ENCODE measurements at places on chromosomes 1 and 21.

DNA sequence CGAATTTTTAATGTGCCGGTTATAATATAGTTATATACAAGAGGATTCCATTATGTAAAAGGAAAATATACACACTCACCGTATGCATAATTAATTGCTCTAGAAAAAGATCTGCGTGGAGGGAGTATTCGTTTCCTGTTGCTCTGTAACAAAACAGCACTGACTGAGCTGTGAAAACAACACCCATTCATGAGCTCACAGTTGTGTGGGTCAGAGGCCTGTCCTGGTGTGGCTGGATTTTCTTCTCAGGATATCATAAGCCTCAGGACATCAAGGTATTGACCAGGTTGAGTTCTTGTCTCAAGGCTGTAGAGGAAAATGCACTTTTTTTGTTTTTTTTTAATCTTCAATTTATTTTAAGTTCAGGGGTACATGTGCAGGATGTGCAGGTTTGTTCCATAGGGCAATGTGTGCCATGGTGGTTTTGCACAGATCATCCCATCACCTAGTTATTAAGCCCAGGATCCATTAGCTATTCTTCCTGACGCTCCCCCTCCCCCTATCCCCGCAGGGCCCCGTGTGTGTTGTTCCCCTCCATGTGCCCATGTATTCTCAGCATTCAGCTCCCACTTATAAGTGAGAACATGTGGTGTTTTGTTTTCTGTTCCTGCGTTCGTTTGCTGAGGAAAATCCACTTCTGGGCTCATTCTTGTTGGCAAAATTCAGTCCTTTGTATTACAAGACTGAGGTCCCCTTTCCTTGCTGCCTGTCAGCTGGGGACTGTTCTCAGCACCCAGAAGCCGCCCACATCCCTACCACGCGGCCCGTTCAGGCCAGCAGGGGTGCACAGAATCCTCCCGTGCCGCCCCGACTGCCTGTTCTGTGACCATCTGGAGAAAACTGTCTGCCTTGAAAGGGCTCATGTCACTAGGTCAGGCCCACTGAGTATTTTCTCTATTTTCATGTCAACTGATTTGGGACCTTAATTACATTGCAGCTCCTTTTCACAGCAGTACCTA, 87.4 kb upstream of the ERRFI1 start:
- DNase-seq = peak; percentile 22

DNA sequence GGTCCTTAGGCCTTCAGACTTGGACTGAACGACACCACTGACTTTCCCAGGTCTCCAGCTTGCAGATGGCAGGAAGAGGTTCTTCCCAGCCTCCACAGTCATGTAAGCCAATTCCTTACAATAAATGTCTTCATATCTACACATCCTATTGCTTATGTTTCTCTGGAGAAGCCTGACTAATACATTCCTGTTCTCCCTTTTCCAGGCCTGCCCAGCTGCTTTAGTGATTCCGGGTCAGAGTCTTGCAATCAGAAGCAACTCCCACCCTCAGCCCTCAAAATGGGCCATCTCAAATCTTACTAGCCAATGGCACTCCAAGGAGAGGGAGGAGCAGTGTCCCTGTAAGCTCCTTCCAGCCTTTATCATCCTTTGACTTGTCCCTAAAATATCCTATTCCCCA, 16.4 kb upstream of the CPT2 start:
- no peak for DNase-seq

- no peak for DNase-seq
Observed at GRCh38 chr1:247862756-247863155, 5.8 kb downstream of the TRIM58 start.

GRCh38 chr1:53195246-53196016, 1.2 kb upstream of the CPT2 start:
- no peak for DNase-seq

GRCh38 chr1:227356620-227357146, 38.4 kb upstream of the CDC42BPA start:
- peak; percentile 1 for DNase-seq

- no peak for DNase-seq
Observed at GRCh38 chr1:167465743-167466142, 52.6 kb downstream of the CD247 start.

DNA sequence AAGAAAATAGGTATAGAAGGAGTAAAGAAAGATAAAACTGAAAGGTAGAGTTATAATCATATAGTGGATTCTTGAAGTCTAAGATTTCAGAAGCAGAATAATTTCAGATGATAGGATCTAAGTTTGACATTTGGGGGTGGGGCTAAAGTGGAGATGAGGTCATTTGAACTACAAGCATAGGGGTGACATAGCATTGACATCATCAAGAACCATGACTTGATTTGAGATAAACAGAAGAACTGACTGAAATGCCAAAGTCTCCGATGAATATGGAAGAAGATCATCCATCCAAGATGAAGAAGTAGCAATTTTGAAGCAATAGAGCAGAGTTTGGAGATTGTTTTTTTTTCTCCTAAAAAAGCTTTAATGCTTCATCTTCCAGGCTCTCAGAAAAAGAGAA, 122.3 kb downstream of the MACF1 start:
- DNase-seq = no peak

- DNase-seq = no peak
Observed at GRCh38 chr1:38926091-38926490, 15.5 kb downstream of the RHBDL2 start.

- no peak for DNase-seq
Observed at GRCh38 chr21:35225573-35225972, 176.5 kb upstream of the RUNX1 start.

DNA sequence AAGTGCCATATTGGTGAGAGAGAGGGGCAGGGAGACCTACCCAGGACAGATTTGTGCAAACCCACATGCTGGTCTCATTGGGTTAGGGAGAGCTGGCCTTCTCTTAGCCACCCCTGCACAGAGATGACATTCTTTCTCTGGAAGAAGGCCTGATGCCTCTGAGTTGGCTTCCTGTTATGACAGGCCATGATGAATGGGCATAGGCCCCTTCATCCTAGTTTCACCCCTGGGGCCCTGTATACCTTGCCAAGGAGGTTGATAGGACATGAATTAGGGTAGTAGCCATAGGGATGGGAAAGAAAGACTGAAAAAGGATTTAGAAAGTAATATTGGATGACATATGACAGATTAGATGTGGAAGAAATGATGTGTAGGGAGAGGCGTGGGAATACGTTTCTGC, 46.6 kb downstream of the TENT5C start:
- no peak for DNase-seq

- DNase-seq = no peak
Observed at GRCh38 chr1:220045356-220046051, 801 bp downstream of the EPRS1 start.

DNA sequence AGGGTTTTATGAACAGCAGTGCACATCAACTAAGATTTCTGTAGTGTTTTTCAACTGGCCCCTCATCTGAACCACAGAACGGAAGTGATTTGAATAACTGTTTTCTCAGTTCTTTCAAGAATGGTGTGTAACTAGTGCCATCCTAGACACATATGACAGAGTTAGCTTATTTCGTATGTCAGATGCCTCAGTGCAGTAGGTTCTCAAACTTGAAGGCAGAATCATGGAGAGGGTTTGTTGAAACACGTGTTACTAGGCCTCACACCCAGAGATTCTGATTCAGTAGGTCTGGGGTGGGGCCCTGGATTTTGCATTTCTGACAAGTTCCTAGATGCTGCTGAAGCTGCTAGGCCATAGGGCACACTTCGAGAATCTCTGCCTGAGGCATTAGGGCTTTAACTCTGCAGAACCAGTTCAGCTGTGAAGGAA, 49.0 kb downstream of the SCCPDH start:
- no peak for DNase-seq

DNA sequence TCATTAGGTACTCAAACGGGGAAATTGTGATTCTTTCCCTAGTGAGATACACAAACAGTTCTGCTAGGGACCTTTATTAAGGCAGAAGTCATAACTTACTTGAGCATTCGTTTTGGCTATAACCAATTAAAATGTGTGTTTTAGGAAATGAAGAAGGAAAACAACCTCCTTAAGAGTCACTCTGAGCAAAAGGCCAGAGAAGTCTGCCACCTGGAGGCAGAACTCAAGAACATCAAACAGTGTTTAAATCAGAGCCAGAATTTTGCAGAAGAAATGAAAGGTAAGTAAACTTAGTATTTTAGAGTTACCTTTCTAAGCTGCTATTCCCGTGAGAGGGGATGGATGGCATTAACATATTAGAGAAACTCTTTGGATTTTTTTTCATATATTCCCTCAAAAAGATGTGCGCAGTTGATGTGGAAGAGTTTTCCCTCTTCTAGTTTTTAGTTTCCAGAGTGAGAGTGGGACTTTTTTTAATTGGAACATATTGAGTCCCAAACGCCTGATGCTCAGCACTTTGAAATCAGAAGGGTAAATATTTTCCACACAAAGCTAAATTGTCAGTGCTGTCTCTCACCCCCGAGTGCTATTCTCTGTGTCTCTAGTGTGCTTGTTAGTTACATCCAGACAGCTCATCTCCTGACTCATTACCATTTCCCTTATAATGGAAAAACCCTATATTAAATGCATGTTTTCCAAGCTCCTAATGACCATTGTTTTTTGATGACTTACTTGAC, 34.9 kb downstream of the CENPF start:
- peak; percentile 86 for DNase-seq

DNA sequence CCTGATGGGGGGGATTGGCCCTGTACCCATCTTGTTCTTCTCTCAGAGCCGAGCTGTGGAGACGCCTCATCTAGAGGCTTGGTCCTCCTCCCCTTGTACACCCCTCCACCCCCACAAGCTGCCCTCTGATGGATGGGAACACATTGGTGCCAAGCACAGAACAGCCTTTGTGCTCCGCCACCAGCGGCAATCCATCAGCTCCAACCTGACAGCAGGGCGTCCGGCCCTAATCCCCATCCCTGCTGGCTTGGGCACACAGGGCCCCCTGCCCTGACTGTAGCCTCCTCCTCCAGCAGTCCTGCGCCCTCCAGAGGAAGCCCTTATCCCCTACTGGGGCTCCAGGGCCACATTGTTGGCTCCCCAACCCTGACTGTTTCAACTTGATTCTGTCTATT, 3.8 kb upstream of the MYOG start:
- DNase-seq = peak; percentile 32

GRCh38 chr1:147099192-147099591, 73.1 kb downstream of the PRKAB2 start:
- no peak for DNase-seq

DNA sequence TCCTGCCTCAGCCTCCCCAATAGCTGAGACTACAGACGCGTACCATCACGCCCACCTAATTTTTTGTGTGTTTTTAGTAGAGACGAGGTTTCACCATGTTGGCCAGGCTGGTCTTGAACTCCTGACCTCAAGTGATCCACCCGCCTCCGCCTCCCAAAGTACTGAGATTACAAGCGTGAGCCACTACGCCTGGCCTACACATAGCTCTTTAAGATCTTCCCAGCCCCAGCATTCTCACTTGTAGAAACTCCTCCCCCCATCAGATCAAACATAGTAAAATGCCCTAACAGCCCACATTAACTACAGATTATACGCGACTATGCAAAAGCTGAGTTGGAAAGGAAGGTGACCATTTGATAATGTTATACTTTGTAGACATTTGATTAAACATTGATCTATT, 634.8 kb downstream of the MATN1 start:
- DNase-seq = no peak

DNA sequence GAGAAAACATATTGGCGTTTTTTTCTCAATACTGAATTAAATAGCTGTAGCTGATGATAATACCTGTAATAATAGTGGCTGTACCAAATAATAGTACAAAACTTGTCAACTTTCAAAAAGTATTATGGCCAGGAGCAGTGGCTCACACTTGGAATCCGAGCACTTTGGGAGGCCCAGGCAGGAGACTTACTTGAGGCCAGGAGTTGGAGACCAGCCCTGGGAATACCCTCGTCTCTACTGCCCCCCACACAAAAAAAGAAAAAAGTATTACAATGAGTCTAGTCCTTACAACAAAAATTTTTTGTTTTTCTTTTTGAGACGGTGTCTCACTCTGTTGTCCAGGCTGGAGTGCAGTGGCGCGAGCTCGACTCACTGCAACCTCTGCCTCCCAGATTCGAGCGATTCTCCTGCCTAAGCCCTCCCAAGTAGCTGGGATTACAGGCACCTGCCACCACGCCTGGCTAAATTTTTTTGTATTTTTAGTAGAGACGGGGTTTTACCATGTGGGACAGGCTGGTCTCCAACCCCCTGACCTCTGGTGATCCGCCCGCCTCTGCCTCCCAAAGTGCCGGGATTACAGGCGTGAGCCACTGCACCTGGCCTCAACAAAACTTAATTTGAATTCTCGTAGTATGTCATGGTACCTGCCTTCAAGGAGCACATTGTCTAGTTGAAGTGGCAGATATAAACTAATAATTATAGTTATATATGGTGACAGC, 1.4 kb downstream of the RBBP4 start:
- no peak for DNase-seq

GRCh38 chr1:18326211-18326897, 154.4 kb upstream of the KLHDC7A start:
- peak; percentile 44 for DNase-seq

GRCh38 chr1:234620272-234621126, 10.5 kb upstream of the IRF2BP2 start:
- no peak for DNase-seq

GRCh38 chr1:206503591-206504362, 3.6 kb upstream of the RASSF5 start:
- DNase-seq = no peak

- no peak for DNase-seq
Observed at GRCh38 chr1:11691928-11692711, 610 bp downstream of the DRAXIN start.

DNA sequence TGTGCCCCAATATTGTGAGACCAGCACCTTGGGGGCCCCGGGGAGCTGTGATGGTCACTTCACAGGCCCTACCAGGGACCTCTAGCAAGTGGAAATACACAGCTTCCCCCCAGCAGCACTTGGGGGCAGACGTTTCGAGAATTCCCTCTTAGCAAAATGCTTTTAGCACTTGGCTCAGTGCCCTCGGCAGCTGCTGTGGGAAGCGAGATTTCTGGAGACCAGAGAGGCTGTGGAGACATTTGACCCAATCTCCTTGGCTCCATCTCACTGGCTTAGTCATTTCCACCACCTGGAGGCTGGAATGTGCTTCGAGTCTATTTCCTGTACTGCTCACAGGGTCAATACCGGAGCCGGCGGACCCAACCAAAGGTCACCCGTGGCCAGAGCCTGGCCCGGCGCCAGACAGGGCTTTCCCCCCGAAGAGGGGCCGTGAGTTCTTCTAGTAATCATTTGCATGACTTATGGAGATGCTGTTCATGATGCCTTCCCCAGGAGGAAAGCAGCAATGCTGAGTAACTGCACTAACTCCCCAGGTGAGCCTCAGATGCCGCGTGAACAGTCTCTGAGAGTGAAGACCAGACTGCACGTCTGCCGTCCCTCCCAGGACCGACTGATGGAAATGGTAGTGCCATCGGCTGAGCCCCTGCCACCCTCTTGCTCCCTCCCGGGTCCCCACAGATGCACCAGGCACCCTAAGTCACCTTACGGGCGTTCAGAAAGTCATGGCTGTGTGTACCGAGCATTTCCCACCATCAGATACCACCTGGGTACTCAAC, 4.4 kb upstream of the C2CD2 start:
- no peak for DNase-seq

DNA sequence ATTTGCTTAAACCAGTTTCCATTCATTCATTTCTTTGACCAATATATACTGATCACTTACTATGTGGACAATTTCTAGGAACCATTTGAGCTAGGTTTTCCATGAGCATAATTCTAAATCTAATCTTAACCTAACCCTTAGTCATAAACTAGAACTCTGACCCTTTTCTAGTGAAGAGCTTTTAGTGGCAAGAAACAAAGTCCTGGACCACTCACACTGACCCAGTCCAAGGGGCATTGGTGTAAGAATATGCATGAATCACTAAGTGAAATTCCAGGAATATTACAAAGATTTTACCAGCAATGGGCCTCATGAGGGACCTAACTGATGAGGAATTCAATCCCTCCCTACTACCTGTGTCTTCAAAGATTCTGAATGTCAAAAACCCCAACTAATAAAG, 40.6 kb upstream of the SLC2A1 start:
- no peak for DNase-seq

Measured in brain (organoid and tissue), 16 donors.